ENCODE measurements at places on chromosomes 1 and 21.
A peak's percentile ranks its signal among the peaks of the same experiment; 100 is the strongest.

GRCh38 chr1:116987256-116987555 is 14.4 kb upstream of the CD101 start:
- peak; percentile 73 for DNase-seq

DNA sequence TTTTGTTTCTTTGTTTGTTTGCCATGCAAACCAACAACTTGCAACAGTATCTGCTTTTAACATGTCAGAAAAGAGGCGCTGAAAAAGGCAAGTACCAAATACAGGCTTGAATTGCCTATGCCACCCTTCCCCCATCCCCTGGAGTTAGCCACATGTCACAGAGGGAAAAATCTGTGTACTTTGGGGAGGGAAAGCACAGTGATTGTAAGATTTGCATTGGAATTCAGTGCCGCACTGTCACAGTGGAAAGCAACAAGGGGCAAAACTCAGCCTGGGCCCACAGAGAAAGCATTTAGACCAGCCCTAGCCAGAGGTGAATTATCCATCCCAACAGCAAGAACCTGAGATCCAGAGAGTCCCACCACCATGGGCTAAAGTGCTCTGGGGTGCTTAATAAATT is 52.4 kb upstream of the ACADM start:
- no peak for DNase-seq

GRCh38 chr1:149936992-149937705 is 470 bp upstream of the MTMR11 start:
- DNase-seq, result no peak

GRCh38 chr1:180190091-180190490 is 35.4 kb downstream of the QSOX1 start:
- DNase-seq, result no peak

DNA sequence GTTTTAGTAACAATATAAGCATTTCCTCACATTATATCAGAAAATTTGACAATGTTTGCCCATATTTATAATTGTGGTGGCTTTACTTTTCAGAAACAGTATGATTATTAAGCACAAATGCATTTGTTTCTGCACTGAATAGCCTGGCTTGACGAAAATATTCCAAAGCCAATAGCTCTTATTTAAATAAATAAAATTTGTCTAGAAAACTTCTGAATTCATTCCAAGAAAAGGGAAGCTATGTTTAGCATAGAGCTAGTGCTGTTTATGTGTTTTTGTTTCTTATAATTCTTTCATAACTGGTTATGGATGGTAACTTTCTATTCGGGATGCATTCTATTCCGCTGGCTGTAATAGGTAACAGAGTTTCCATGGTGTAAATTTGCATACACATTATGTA is 268.6 kb downstream of the PTBP2 start:
- DNase-seq, result no peak

DNA sequence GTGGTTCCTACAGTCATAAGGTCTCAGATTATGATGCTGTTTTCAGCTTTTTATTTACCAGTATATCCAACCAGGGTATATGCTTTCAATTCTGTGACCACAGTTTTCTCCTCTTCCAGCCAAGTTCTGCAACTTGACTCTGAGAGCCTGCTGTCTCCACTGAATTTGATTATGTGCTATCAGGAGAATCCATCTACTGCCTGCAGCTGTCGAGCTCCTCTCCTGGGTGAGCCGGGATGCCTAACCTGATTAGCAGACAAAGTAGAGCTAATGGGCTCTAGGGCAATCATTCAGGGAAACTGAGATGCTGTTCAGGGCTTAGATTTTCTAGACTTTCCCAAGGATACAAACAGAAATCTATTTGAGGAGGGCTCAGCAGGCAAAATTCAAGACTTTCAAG is 271.5 kb upstream of the BEND5 start:
- DNase-seq, result no peak

DNA sequence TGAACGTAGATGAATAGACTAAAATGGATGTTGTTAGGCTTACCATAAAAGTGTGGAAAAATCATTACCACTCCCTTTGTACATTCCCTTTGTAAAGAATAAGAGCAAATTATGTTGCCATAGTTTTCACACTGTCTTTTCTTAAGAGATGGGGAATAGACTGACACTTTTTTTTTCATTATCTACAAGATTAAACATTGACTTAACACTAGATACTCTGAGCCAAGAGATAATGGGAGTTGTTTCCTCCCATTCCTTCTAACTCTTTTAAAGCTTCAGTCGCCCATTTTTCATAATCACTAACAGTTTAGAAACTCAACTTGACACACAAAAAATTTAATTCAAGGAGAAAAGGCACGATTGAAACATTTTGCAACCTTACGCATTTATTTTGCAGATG is 10.1 kb downstream of the AIDA start:
- no peak for DNase-seq

GRCh38 chr1:193019442-193020026 is 39.6 kb downstream of the UCHL5 start:
- no peak for DNase-seq

GRCh38 chr1:243407284-243408018 is 151.6 kb downstream of the SDCCAG8 start:
- no peak for DNase-seq

DNA sequence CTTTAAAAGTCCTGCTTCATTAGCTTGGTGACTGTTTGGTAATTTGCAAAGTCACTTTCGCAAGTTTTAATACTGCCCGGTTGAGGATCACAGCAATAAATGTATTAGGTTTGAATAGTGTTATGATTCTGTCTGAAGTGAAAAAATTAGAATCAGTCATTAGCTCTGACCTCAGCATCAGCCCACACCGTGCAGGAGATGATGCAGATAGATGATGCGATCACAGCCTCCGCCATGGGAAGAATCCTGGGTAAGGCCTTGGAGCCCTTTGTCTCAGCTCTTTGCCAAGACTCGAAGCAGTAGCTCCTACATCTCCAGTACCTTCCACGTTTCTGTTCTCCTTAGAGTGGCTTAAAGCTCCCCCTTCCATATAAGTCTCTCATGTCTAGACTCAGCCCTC is 366.7 kb downstream of the CAMTA1 start:
- no peak for DNase-seq

- no peak for DNase-seq
Measured at GRCh38 chr1:172497230-172497629, 35.7 kb upstream of the SUCO start.

DNA sequence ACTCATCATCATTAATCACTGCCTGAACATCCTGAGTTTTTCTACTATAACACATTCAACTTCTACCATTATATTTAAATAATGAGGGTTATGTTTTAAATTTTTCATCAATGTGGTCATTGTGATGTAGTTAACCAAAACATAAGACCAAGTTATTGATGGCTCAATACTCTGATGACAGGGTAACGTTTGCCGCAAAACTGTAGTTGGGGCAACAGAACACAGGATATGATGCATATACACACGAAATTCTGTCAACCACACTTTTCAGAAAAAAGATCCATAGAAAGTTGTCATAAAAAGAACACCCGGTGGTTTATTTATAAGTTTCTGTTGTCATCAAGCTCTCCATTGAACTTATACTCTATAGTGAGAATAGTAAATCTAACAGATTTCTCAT is 121.7 kb upstream of the COL11A1 start:
- DNase-seq, result no peak

DNA sequence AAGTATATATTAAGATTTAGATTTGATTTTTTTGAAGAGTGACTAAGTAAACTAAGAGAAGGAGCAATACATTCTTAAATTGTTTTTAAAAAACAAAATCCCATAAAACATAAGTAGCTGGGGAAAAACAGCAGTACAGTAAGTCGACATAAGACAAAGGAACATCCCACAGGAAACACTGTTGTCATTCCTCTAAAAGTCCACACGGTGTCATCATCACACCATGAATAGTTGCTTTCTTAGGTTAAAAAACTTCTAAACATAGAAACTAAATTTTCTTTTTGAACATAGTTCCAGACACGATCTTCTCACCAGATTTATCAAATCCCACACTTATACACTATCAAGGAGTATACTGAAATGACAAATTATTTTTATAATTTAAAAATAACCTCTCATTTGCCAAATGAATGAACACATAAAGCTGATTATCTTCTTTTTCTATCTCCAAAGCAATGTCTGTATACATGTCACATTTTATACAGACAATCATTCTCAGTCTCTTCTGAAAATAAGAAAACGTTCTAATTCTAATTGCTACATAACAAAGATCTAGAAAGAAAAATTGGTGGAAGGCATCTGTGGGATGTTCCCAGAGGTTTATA is 15.8 kb downstream of the ODF2L start:
- no peak for DNase-seq

DNA sequence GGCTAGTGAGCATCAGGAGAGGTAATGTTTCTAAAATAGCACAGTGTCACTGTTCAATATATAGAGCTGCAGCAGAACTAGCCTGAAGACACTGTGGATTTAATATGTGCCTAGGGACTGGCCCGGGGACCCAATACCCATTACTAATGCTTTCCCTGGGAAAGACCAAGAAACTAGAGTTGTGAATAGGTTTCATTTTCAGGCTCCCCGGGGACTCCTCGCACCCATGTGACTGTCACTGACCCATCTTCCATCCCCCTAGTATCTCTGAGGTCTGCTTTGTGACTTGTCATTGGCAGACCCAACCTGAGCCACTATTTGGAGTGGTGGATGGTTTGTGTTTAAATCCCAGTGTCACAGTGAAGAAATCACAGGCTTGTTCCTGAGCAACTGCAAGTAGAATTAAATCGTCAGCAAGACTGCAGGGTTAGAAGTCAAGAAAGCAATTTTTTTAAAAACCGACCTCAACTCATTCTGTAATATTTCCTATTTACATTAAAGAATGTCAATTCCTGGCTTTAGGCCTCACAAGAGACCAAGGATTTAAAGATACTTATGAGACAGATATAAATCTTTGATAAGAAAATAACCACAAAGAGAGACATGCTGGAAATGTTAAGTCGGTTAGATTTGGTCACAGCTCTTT is 130.0 kb upstream of the TNR start:
- DNase-seq, result no peak

DNA sequence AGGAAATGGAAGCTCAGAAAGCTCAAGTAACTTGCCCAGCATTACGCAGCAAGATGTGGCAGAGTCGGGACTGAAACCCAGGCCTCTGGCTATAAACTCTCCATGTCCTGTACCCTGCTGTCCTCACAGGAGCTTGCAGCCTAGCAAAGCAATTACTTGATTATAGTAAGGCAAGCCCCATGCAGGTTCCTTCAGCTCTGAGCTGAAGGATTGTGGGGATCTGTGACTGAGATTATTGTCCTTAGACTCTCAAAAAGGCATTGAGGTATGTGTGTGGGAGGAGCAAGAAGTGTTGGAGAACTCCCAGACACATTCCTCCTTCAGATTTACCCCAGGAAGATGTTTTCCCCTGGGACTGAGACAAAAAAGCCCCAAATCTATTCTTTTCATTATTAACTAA is 124.0 kb upstream of the SPATA6 start:
- no peak for DNase-seq

DNA sequence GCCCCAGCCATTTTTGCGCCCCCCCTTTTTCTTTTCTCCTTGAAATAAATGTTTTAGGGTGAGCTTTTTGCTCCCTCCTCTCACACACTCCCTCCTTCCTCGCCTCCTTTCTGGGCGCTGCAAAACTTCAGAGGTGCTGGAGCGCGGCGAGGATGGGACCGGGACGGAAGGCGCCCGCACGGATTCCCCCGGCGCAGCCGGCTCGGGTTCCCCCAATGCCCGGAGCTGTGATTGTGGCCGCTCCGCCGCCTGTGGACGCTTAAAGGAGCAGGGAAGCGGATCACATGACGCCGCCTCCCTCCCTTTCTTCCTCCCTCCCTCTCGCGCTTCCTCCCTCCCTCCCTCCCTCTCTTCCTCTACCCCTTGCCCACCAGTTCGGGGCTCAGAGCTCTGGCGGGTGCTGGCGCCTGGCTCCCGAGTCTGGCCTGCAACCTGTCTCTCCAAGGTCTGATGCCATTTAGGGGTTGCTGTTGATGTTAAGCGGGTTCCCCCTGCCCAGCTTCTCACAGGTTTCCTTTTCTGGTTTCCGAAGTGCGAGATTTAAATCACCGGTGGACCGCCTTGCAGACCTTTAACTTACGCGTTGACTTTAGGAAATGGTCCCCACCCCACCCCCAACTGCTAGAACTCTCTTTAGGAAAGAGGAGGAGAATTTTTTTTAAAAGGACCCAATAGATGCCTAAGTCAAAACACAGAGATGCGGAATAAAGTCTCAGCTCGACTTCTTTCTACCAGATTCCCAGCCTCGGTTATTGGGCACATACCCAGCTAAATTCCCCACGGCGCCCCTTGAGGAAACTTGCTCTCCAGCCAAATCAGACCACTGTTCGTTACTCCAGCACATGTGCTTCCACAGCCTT is at the start of gene WLS:
Gene WLS (minus strand): TSS at position 235 of the 860 bp plus-strand sequence. CDS start 224 bp downstream, at position 11.
- no peak for DNase-seq

DNA sequence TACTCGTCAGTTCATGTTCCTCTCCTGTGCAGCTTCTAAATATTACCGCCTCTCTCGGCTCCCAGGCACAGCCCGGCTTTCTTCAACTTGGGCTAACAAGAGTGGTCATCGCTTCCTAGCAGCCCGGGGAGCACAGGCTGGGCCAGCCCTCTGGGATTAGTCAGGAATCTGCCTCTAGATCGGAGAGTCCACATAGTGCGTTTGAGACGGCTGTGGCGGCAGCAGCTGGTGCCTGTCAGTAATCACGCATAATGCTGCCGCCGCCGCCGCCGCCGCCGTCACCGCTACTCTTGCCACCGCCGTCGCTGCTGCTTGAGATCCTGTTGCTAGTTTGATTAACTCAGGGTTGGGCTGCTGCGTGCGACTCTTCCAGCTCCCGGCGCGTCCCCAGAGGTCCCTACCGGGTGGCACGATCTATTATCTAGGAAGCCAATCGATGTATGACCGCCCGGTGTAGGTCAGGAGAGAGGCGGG is at the start of gene RXRG:
Gene RXRG (minus strand): TSS at position 230 of the 474 bp plus-strand sequence. CDS start 233 bp downstream, outside the sequence.
- DNase-seq, result no peak

- no peak for DNase-seq
Measured at GRCh38 chr1:12540580-12541273, 77.3 kb downstream of the DHRS3 start.

GRCh38 chr1:220563564-220563963 is 35.6 kb downstream of the MARK1 start:
- DNase-seq, result no peak

DNA sequence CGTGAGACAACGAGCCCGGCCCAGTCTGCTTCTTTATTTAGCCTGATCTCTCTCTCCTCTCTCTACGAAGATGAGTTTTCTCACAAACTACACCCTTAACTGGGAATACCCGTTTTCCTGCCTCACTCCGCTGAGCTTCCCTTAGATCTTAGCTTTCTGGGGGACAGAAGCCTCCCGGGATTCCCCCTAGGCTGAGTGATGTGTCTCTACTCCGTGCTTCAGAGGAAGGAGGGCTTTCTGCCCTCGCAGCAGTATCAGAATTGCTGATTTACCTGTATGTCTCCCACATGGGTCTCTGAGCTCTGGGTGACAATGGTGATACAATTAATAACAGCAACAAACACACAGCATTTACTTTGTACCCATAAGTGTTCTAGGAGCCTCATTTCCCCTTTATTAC is 1.0 kb downstream of the ZBTB17 start:
- DNase-seq, result no peak
